Stimulated activated CD8-positive, alpha-beta memory T cell treated with anti-CD3 and anti-CD28 coated beads, Interleukin-7, amount 100 ng/mL, for 1 hour (primary cell): ENCODE measurements at places on chromosomes 2 and 18.

GRCh38 chr2:151437630-151438029 is 27.9 kb downstream of the RIF1 start:
- DNase-seq, result no peak

- no peak for DNase-seq
Observed at GRCh38 chr2:78304678-78305077, 720.8 kb upstream of the REG3G start.

DNA sequence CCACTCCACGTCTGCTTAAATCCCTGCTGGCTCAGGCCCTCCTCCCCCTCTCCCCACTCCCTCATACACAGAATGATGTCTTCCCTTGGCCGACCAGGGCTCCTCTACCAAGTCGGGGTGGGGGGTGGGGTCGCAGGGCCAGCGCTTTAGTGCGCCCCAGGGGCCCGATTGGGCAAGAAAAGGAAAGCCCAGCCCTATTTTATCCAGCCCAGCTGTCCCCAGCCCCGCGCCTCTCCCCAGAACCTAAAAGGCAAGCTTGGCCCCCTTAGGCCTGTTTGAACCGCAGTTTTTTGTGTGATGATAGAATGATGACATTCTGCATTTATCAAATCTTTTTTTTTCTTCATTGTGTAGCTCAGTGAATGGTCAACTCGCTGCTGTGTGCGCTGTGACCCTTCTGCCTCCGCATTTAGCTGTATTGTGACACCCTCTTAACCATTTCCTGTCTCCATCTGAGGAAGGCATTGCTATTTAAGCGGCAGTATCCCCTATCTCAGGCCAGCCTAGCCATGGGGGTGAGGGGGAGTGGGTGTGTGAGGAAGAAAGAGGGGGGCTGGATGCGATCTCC is 231.4 kb downstream of the HAUS1 start:
- no peak for DNase-seq

DNA sequence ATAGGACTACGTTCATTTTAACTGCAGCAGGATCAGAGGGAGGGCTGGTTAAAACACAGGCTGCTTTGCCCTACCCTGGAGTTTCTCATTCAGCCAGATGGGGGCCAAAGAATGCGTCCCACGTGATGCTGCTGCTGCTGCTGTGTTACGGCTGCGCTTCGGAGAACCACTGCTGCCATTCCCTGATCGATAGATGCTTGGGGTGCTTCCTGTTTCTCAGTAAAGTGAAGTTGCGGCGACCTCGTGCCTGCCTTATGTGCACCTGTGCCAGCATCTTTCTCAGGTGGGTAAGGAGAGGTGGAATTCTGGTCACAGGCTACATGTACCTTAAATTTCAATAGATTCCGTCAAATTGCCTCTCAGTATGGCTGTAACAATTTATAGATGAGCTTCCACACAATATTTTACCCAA is 24.7 kb upstream of the TOGARAM2 start:
- no peak for DNase-seq

- no peak for DNase-seq
Observed at GRCh38 chr2:69390001-69390400, 3.0 kb upstream of the GFPT1 start.

DNA sequence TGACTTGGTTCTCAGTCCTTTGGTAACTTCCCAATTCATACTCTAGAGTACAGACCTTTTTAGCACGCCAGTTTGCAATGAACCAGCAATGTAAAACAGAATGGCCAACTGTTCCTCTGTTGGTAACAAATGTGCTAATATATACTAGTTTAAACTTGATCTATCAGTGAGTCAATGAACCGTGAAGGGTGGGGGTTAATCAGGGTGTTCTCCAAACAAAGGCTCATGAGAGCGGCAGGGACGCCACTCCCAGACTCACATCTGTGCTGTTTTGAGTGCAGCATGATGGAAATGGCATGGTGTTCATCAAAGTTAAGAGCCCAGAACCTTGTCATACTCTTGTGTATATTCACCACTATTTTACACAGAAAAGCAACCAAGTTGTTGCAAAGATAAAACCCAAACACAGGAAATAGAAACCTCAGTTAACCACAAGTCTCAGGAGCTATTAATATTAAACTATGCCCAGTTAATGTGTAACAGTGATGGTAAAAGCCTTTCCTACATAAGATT is 70.3 kb downstream of the CERKL start:
- no peak for DNase-seq

DNA sequence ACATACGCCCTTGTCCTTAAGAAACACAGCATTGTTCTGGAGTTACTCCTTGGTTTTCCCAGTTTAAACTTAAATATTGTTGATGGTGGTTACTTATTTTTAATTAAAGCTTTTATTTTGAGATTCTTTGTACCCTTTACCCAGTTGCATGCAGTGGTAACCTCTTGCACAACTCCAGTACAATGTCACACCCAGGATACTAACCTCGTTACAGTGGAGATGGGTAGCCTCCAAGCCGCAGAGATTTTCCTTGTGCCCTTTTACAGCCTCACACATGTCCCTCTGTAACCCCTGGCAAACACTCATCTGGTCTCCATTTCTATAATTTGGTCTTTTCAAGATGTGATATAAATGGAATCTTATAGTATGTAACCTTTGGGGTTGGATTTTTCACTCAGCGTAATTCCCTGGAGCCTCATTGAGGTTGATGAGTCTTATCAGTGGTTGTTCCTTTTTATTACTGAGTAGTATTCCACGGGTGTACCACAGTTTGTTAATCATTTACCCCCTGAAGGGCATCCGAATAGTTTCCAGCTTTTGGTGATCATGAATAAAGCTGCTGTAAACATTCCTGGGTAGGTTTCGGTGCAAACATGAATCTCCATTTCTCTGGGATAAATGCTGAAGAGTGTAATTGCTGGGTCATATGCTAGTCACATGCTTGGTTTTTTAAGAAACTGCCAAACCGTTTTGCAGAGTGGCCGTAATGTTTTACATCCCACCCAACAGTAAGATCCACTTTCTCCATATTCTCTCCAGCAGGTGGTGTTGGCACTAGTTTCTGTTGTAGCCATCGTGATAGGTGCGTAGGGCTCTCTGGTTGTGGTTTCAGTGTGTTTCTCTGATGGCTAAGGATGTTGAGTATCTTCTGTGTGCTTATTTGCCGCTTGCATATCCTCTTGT is 68.6 kb downstream of the DGKD start:
- no peak for DNase-seq

- no peak for DNase-seq
Observed at GRCh38 chr18:79491081-79491551, 95.4 kb downstream of the NFATC1 start.

DNA sequence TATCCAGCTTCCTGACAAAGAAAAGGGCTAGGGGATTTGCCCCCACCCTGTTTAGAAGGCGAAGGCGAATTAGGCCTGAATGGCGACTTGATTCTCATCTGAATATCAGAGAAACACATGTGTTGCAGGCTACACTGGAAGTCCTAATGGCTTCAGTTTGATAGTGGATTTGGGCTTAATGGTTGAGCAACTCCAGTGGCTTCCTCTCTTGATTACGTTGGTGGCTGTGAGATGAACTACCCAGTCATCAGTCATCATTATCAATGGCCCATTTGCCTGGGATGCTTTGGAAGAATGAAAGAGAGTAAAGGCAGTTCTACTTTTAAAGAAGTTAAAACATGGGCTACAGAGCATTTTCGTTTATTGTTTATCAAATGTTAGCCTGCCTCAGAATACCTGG is 60.9 kb upstream of the IL1R1 start:
- DNase-seq, result no peak
